ENCODE measurements at places on chromosomes 16 and 17.

DNA sequence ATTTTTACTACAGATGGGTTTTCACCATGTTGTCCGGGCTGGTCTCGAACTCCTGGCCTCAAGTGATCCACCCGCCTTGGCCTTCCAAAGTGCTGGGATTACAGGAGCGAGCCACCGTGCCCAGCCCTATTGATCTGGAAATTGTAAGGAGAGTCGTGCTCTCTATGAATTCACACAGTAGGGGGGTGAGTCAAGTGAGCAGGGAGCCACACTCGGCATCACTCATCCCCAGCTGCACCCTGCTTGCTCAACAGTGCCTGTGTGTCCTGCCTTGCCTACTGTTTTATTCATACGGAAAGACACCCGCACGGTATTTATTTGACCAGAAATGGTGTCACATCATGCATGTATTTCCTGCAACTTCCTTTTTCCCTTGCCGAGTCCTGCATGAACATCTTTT, 157.2 kb upstream of the FOXF1 start:
- DNase-seq: no peak

GRCh38 chr16:81695321-81696165, 83.5 kb upstream of the PLCG2 start:
- DNase-seq: no peak

DNA sequence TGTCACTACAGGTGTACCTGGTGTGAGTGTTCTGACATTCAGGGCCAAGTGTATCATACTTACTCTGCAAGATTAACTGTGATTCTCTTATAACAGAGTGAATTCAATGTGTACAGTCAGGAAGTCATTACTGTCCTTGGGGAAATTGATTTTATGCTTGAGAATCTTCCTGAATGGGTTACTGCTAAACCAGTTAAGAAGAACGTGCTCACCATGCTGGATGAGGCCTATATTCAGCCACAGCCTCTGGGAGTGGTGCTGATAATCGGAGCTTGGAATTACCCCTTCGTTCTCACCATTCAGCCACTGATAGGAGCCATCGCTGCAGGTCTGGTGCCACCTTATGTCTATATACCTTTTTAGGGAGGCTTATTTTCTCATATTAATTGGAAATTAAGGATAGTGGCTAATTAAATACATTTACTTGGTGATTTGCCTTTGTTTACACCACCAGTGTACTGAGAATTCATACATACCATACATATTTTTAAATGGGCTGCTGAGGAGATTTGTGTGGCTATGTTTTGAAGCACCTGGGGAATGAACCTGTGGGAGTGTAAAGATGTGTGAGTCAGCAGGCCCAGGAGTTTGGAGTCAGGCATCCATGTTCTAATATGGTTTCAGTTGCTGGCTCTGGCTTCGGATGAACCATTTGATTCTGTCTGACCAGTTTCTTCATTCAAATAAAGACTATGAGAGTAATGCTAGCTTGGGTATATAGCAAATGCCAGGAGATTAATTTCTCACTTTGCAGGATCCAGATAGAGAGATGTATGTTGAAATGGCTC, 3.1 kb downstream of the ALDH3A2 start:
- DNase-seq: peak; percentile 36

DNA sequence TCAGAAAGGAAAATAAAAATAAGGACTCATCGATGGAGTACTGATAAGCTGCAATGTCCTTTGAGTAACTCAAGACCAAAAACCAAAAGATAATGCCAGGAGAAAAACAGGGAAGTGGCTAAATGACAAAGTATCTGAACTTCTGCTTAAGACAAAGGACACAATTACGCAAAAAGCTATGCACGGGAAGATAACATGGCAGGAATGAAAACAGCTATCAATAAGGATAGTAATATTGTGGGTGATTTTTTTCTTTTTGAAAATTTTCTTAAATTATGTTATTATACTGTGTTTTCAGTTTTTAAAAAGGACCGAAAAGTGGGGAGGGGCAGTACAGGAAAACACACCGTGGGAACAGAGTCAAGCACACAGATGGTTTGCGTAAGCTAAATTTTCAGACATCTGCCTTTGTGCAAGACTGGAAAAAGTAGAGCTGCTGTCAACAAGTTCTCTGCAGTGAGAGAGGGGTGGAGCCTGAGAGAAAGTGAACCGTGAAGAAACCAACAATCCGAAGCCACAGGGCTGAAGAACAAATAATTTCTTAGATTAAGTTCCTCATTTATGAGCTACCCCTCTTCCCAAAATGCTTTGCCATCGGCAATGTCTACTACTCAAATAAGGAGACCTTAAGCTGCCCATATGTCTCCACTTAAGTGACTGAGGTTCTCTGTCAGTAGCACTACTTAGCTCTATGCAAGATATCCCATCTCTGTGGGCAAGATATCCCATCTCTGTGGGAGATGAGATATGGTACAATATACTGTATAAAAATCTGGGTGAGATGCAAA, 99.9 kb upstream of the CORO6 start:
- peak; percentile 95 for DNase-seq

GRCh38 chr17:35868737-35869136, at the start of gene HEATR9:
Gene HEATR9 (minus strand): TSS chr17:35868891. CDS start chr17:35868742, 149 bp downstream.
- no peak for DNase-seq

DNA sequence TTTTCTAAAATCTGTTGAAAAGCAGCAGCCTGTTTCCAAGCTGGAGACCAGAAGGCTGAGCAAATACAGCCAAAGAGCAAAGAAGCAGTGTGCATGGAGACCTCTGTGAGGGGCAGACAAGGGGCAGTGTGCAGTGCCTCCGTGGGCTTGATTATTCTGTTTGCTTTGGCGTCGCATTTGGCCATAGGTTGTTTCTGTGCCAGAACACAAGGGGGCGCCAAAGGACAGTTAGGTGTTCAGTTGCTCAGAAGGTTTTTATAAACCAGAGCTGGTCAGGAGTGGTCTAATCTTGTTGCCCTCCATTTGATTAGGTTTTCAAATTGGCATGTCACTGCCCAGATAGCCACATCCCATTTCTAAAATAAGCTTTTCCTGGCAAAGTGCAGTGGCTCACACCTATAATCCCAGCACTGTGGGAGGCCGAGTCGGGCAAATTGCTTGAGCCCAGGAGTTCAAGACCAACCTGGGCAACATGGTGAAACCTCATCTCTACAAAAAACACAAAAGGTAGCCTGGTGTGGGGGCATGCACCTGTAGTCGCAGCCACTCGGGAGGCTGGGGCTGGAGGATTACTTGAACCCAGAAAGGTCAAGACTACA, 10.6 kb downstream of the MYH3 start:
- DNase-seq: peak; percentile 55

DNA sequence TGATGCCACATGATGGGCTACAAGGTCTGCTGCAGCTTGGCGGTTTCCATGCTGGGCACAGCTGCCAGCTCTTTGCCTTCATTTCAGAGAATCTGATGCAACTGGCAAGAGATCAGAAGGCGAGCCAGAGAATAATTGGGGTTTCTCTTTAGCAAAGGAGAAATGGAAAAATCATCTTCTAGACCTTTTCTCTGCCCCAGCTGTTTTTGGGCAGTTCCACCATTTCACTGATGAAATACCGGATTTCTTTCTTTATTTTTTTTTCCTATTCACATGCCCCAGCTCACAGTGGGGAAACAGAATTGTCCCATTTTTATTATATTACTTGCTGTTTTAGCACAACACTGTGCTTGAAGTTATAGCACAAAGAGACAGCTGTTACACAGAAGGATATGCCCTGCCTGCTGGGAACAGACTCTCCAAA, 439.3 kb upstream of the GOT2 start:
- DNase-seq: no peak
